Lung (tissue), 17 donors: ENCODE measurements at places on chromosomes 2 and 18. TPM values are rescaled to one million over a fixed set of nuclear protein-coding genes. Genes with fewer than 3 reads are reported as not detected.

THAP4 gene
- 53.7 TPM for polyA plus RNA-seq

QPCT gene
- polyA plus RNA-seq: 34.1 TPM

TUBA3E gene
- polyA plus RNA-seq: not detected

TNFAIP6 gene
- polyA plus RNA-seq: 134 TPM

EML6 gene
- polyA plus RNA-seq: 1.3 TPM
